ENCODE measurements at places on chromosomes 7 and 10. TPM values are rescaled to one million over a fixed set of nuclear protein-coding genes. Genes with fewer than 3 reads are reported as not detected.
A peak's percentile ranks its signal among the peaks of the same experiment; 100 is the strongest.

The FFAR4 gene
- total RNA-seq, result 0.30 TPM

The HOXA11 gene
- total RNA-seq, result not detected

- DNase-seq, result no peak
Measured at GRCh38 chr10:75319274-75319673, 82.3 kb downstream of the ZNF503 start.

- DNase-seq, result peak; percentile 44
Measured at GRCh38 chr7:120864141-120864900, 6.4 kb upstream of the TSPAN12 start.

GRCh38 chr10:37488792-37489657, 363.6 kb downstream of the ANKRD30A start:
- DNase-seq, result no peak

All from spinal cord (tissue), 10 donors.